Diencephalon (tissue), 1 donor: ENCODE measurements at places on chromosomes 4 and X. TPM values are rescaled to one million over a fixed set of nuclear protein-coding genes. Genes with fewer than 3 reads are reported as not detected.

SHROOM2 gene
- total RNA-seq, result 38.8 TPM

DKK2 gene
- 5.8 TPM for total RNA-seq

ZBED1 gene
- total RNA-seq, result 46.1 TPM

KCNIP4 gene
- total RNA-seq, result 31.4 TPM

AFF2 gene
- total RNA-seq, result 126 TPM

SRPX2 gene
- 0.69 TPM for total RNA-seq

CPLX1 gene
- 3.5 TPM for total RNA-seq

TBC1D8B gene
- total RNA-seq, result 0.92 TPM

CCDC110 gene
- total RNA-seq, result 5.5 TPM

CD38 gene
- total RNA-seq, result 8.1 TPM

TMPRSS11D gene
- total RNA-seq, result not detected

RBPJ gene
- 86.7 TPM for total RNA-seq

REPS2 gene
- total RNA-seq, result 26.3 TPM

PPP4R3C gene
- not detected for total RNA-seq
